ENCODE measurements at places on chromosomes 12 and 14.

GRCh38 chr14:70642303-70643235 lies 853 bp downstream of the TTC9 start:
- no peak for DNase-seq

- no peak for DNase-seq
Measured at GRCh38 chr12:39127401-39127800, 222.0 kb upstream of the CPNE8 start.

DNA sequence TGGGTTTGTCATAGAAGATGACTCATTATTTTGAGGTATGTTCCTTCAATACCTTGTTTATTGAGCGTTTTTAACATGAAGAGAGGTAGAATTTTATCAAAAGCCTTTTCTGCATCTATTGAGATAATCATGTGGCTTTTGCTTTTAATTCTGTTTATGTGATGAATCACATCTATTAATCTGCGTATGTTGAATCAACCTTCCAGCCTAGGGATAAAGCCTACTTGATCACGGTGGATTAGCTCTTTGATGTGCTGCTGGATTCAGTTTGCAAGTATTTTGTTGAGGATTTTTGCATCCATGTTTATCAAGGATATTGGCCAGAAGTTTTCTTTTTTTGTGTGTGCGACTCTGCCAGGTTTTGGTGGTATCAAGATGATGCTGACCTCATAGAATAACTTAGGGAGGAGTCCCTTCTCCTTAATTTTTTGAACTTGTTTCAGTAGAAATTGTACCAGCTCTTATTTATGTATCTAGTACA lies 602.6 kb downstream of the SNAPC1 start:
- DNase-seq, result no peak

DNA sequence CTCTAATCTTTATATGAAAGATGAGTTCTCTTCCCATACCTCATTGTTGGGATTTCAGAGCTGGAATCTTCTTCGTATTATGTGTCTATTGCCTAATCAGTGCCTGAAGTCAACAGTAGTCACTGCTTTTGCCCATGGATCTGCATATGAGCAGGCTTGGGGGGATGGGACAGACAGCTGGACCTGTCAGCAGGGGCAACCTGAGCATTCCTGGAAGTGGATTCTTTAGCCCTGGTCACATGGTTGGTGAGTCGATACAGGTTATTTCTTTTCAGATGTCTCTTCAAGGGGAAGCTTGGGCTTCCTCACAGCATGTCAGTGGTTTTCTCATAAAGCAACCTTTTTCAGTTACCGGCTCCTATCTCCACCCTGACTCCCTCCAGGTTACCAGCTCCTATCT lies 97.3 kb upstream of the RBM19 start:
- no peak for DNase-seq

GRCh38 chr14:90454041-90455000 lies 57.5 kb downstream of the CALM1 start:
- no peak for DNase-seq

- DNase-seq, result no peak
Measured at GRCh38 chr12:76554405-76555230, 5.0 kb downstream of the OSBPL8 start.

DNA sequence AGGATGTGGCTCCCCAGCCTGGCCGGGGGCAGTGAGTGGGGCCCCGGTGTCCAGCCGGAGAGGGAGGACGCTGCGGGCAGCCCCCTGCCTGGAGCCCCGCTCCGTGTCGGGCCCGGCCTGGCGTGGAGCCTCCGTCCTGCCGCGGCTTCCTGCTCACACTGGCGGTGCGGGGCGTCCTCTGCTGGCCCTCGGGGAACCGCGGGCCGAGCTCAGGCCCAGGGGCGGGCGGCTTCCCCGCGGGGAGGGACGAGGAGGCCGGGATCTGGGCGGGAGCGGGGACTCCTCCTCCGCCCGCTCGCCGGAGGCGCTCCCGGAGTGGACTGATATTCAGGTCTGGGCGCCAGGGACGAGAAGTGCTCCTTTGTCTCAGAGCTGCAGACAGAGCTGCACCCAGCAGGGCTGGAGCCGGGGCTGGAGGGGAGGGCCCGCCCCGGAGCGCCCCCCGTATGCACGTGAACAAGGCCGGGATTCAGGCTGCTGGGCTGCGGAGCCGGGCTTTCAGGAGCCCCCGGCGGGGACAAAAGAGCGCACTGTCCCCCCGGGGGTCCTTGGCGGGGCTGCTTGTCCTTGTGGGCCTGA lies 2.2 kb downstream of the MMP17 start:
- peak; percentile 80 for DNase-seq

- DNase-seq, result no peak
Measured at GRCh38 chr12:88860851-88861250, 280.6 kb upstream of the KITLG start.

- DNase-seq, result no peak
Measured at GRCh38 chr14:74459289-74459946, 33.4 kb upstream of the SYNDIG1L start.

DNA sequence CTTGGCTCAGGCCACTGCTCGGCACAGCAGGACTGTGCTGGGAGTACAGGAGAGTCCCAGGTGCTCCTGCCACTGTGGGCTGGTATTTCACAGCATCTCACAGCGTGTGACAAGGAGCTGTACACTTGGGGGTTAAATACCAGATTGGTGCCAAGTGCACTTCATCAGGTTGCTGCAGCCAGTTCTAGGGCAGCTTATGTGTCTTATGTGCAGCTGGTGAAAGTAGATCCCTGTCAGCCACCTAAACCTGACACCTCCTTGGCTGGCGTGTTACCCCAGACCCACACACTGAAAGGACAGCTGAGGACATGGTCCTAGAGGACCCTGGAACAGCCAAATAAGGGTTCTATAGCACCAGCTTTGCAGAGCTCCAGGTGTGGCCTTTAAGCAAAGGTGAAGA lies 18.9 kb downstream of the PLEKHH1 start:
- DNase-seq, result no peak

GRCh38 chr14:23469127-23469905 lies at the start of gene NGDN:
Gene NGDN, plus strand, starts transcription at chr14:23469703. Its CDS starts 13 bp downstream, at chr14:23469716.
- DNase-seq, result peak; percentile 98

- DNase-seq, result no peak
Measured at GRCh38 chr12:130764073-130764472, 48.0 kb upstream of the RIMBP2 start.

GRCh38 chr12:7058163-7058845 lies 2.2 kb upstream of the C1S start:
- no peak for DNase-seq

DNA sequence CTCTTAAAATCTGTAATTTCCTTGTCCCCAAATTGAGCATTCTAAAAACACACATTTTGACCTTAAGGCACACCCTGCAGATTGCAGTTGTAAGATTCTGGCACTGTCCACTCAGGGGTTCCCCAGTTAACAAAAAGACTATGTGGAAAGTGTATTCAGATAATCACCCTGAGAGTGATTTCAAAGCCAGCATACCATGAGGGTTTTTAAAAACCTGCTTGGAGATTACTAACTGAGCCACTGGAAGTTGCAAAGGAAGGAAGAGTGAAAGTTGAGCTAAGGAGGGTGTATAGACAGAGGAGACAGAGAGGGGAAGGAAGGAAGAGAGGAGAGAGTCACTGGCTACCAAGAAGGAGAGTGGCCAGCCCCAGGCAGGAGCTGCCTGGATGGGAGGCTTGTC lies 82.6 kb downstream of the EML1 start:
- no peak for DNase-seq

GRCh38 chr14:80607430-80608190 lies 333.9 kb downstream of the CEP128 start:
- DNase-seq, result no peak

DNA sequence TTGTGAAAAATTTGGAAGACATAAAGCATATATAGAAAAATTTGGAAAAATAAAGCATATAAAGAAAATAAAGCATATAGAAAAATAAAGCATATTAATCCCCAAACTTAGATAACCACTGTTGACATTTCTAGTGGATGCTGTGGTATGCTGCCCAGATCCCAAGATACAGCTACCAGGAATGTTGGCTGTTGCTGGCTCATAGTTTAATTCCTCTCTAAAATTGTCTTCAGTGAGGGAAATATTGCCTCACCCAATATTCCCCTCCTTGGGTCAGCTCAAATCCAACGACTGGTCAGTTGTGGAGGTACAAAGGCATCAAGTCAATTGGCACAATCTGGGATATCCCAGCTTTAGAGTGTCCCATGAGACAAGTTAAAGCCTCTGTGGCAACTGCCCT lies 10.1 kb upstream of the KICS2 start:
- DNase-seq, result no peak

DNA sequence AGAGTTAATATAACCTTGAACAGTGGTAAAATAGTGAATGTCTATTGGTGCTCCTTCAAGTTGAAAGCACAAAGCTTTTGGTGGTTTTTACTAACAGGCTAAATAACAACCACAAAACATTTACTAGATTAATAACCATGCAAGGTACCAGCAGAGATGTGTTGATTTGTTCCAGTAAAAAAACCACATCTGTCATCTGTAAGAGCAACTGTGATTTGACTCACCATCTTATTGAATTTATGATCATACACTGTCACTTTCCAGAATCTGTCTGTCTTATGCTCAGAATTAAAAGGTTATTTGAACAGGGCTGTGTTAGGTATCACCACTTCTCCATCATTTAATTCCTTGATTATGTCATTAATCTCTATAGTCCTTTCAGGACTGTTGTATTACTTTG lies 107.0 kb upstream of the PTHLH start:
- no peak for DNase-seq

GRCh38 chr14:22535916-22536315 lies 53.1 kb downstream of the DAD1 start:
- no peak for DNase-seq

DNA sequence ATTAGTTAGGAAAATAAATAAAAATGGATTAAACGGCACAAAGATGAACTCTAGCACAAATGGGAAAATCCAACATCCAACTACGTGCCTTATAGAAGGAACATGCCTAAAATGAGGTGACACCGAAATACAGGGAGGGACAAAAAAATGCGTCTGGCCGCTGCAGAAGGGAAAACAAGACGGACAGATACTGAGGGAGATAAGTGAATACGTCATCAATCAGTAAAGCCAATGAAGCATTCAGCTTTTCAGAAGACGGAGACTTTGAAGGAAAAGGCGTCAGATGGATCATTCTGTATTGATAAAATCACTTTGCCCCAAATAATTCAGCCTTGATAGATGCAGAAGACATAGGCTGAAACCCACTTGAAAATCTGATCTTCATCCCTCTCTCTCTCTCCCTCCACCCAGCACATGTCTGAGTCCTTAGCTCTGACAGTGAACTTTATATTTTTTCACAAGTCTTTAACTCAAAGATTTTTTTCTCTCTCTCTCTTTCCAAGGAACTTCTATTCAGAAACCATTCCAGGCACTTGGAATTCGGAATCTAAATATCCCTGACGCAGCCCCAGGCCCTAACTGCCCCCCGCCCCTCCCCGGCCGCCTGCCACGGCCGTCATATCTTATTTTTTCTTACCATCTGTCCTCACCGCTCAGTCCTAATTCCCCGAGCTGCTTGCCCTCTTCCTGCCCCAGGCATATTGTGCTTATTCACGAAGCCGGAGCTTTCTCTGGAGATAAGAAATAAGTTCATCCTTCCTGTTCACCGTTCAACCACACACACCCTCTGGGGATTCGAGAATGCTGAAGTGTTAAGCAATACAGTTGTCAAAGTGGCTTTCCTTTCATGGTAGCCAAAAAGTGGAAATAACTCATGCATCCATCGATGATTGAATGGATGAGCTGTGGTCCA lies 35.5 kb upstream of the RFLNA start:
- no peak for DNase-seq

DNA sequence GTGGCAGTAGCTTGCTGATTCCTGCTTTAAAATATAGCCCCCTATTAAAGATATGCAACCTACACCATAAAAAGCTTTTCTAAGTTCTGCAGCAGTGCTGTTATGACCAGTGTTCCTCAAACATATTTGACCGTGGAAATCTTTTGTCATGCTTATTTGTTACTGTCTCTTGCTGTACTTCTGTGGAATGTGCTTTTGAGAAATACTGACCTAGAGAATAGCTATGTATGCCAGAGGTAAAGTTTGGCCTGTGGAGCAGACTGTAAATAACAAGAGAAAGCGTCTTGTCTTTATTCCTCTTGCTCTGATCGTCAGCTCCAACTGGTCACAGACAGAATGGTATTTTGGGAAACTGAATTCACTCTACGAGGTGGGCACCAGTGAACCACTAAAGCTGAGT lies 239.0 kb downstream of the FBXL14 start:
- no peak for DNase-seq

- no peak for DNase-seq
Measured at GRCh38 chr12:46523863-46524770, 151.5 kb upstream of the SLC38A2 start.

DNA sequence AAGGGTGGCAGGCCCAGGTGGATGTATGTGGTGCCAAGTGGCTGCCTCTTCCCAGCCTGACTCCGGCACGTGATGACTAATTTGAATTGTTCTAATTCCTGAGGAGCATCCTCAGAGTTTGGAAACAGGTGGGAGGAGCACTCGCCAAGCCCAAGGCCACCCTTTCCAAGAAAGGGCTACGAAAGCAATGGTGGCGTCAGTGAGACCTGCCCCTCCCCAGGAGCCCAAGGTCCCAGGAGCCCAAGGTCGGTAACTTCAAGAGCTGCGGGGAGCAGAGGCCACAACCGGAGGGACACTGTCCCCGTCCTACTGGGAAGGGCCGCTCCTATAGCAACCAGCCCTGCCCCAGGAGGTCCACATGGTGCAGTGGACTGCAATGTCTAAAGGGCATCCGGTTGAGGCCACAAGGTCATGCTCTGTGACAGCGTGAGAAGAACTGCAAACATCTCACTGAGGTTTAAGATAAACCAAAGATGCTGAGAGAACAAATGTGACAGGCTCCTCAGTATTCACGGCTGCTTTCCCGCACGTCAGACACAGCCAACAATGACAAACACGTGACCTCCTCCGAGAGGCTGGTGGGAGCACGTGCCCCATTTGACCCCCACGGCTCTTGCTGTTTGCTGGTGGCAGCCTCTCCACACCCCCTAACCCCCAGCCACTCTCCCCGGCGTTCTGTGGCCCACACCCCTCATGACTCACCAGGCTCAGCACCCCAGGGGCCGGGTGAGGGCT lies 79.6 kb downstream of the ITPK1 start:
- DNase-seq, result no peak

DNA sequence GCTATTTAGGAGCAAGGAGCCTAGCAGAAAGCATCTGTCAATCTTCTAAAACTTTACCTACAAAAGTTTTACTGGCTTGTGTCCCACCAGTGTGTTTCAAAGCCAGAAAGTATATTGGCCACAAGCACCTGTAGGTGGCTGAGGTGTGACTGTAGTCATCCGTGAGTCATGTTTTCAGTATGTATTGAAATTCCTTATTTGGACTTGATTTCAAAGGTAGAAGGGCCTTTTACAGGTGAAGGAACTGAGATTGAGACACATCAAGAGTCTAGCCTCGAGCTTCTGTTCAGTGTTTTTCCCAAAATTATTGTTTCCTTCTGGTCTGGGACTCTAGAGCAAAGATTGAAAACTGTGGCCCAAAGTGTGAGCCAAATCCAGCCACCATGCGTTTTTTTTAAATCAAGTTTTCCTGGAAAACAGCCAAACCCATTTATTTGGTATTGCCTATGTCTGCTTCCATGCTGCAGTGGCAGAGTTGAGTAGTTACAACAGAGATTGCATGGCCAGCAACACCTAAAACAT lies 195.3 kb upstream of the BCL2L14 start:
- DNase-seq, result no peak
